ENCODE measurements at places on chromosomes 2 and 18.

GRCh38 chr2:75294362-75294761 is 95.0 kb upstream of the TACR1 start:
- no peak for DNase-seq

GRCh38 chr2:10022445-10022844 is 20.9 kb upstream of the KLF11 start:
- no peak for DNase-seq

- DNase-seq = no peak
Observed at GRCh38 chr2:97702731-97703470, 10.5 kb upstream of the ZAP70 start.

DNA sequence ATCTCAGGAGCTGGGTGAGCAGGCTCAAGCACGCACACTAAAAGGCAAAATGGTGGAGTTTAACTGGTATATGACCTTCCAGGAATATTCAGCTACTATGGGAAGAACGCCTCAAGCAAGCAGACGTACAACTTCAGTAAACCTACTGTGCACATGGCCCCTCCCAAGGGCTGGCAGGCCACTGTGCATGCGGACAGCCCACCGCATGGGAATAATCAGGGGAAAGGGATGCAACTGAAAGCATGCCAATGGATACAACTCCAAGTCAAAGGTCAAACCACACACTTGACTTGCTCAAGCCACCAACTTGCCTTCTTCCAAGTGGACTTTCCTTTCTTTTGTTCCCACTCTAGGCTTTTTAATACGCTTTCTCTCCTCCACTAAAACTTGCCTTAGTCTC is 121.6 kb upstream of the SNTG2 start:
- DNase-seq = no peak

DNA sequence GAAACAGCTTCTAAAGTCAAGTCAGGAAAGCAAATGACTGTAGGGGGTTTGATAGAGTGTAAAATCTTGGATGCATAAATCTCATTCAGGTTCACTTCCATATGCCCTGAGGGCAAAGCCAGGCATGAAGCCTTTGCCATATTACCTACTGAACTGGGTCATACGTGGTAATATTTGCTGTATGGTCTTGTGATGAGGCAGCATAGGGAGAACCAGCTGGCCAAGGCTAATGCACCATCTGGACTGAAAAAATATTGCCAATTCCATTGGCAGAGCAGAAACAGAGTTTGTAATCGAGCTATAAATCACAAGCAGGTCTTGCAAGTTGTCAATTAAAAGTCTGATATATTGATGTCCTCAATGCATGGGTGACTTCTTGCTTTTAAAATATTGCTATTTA is 243.8 kb downstream of the ERBB4 start:
- DNase-seq = no peak

- no peak for DNase-seq
Observed at GRCh38 chr2:151374436-151374835, 17.0 kb downstream of the TNFAIP6 start.
